ENCODE measurements at places on chromosomes 11 and 22.
A peak's percentile ranks its signal among the peaks of the same experiment; 100 is the strongest.

- no peak for DNase-seq
Measured at GRCh38 chr11:3136546-3137455, 28.3 kb downstream of the OSBPL5 start.

- no peak for DNase-seq
Measured at GRCh38 chr11:75013051-75013450, 24.3 kb downstream of the NEU3 start.

- peak; percentile 87 for DNase-seq
Measured at GRCh38 chr11:72642884-72643522, 31.2 kb downstream of the PDE2A start.

GRCh38 chr22:47657224-47657623 lies 894.8 kb downstream of the TBC1D22A start:
- no peak for DNase-seq

Measured in NCI-H1417 (cell line).